ENCODE measurements at places on chromosomes 1 and 21.
A peak's percentile ranks its signal among the peaks of the same experiment; 100 is the strongest.

DNA sequence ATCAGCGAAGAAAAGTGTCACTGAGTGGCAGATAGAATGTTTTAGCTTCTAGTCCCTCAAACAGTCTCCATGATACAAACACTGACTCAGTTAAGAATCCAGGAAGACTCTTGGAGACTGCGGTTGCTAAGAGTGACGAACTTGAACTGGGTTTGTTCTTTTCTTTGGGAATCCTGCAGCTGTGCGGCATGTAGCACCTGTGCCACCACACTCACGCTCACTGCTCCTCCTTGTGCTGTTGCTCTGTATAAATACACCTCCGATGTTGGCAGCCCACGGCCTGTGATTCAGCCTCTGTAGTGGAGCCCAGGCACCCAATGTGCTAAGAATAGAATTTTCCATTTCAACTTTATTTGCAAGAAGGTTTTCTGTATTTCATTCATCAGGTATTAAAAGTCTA is 5.5 kb upstream of the PPIE start:
- no peak for DNase-seq

GRCh38 chr1:29757866-29758780 is 521.8 kb downstream of the PTPRU start:
- DNase-seq = no peak

GRCh38 chr1:28751315-28752060 is 14.7 kb downstream of the YTHDF2 start:
- no peak for DNase-seq

- DNase-seq = no peak
Measured at GRCh38 chr1:56193656-56194055, 385.7 kb downstream of the PLPP3 start.

DNA sequence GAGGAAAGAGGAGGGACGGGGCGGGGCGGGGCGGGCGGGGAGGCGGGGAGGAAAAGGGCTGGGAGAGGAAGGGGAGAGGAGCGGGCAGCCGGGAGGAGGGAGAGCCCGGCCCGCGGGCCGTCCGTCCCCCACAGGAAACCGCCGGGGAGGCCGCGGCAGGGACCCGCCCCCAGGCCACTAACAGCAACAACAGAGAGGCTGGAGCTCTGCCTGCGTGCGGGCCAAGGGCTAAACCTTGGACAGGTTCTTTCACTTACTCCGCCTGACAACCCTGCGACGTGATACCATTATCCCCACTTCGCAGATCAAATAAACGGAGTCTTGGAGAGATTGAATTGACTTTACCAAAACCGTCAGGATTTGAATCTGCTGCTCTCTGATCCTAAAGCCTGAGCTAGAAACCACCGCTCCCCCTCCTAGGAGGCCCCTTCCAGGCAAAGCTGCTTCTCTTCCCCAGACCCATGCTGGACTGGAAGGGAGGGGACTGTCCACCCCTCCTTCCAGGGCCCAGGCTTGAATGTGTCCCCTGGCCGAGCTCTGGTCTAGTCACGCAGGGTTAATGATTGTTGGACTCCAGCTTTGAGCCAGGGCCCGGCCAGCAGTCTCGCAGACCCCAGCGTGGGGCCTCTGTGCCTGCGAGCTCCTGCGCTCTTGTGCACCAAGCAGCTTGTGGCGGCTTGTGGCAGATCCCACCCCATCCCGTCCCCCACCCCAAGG is at the start of gene EVA1B:
Gene EVA1B (minus strand): TSS at position 10 of the 717 bp plus-strand sequence. CDS start 608 bp downstream, outside the sequence.
- DNase-seq = peak; percentile 46

DNA sequence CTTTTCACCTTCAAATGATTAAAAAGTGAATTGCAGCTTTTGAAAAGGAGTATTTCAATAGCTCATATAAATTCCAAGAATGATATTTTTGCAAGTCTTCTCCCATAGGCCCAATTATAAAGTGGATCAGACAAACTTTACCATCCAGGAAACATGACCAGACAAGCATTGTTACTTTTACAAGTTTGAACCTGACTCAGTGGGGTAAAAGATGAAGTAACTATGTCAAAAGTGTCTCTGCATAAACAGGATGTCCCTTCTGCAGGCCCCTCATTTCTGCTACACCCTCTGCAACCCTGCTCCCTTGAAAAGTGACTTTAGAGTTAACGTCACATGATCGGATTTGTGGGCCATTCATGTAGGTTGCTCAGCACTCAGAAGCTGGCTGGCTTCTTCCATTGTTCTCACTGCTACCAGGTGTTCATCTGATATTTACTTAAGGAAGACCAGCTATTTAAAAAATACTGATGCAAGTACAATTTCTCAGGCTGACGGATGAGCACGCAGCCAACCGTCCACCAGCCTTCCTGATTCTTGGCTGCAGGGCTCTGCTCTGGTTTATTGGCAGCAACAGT is 32.3 kb downstream of the URB1 start:
- no peak for DNase-seq

GRCh38 chr1:160863774-160864131 is 1.1 kb upstream of the CD244 start:
- DNase-seq = peak; percentile 8

DNA sequence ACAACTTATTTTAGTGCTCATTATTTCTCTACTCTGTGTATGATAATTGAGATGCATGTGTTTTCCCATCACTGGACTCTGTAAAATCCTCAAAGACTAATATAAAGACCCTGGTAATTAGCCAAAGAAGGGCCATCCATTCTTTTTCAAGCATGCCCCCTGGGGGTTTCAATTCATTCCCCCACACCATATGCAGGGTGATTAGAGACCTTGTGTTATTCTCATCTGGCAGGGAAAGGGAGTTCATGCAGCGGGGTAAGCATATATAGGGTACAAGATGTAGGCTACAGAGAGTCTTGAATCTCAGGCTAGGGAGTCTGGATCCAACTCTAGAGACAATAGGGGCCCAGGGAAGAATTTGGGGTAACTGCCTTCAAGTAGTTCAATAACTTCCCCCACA is 166.5 kb downstream of the TNR start:
- DNase-seq = no peak

DNA sequence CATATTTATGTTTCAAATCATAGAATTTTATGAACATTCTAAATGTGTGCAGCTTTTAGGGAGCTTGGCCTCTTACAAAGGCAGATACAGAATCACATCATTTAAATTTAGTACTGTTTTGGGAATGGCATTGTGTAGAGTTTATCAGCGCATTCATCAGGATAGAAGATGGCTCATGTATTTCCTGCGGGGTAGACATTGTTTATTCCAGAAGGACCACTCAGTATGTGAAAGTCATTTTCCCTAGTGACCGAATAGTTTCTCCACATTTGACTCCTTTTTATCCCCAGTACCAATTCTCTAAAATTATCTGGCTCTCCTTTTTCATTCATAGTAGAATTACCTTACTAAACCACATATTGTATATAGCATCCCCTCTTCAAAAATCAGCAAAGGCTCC is 981.9 kb upstream of the ADGRL4 start:
- DNase-seq = no peak

- peak; percentile 32 for DNase-seq
Measured at GRCh38 chr1:200029035-200029821, 1.7 kb downstream of the NR5A2 start.

DNA sequence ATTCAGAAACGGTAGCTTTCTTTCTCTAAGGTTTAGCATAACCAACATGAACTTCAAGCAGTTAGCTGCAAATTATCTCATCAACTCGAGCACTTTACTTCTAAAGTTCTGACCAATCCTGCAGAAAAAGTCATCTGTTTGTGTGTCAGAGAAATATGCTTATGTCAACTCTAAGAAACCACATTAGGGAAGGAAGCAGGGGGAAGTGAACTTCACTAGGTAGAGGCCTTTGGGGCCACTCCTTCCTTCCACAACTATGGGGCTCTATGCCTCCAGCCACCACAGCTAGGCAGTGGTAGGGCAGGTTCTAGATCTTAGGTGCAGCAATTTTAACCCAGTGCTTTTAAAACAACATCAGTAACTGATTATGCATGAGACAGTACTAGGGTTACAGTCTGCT is 375.9 kb downstream of the DSCAM start:
- DNase-seq = no peak

GRCh38 chr1:22512873-22513272 is 50.4 kb upstream of the EPHA8 start:
- DNase-seq = no peak

DNA sequence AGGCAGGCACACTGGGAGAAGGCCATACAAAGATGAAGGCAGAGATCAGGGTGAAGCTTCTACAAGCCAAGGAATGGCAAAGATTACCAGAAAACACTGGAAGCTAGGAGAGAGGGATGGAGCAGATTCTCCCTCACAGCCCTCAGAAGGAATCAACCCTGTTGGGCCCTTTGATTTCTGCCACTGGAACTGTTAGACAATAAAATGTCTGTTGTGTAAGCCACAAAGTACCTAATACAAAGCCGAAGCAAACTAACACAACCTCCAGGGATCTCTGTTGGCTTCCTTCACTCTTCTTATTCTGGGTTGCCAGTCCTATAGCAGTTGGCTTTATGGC is 1.7 kb upstream of the PLA2G2A start:
- DNase-seq = no peak

- DNase-seq = no peak
Measured at GRCh38 chr1:3073186-3073488, 4.1 kb downstream of the PRDM16 start.

- DNase-seq = no peak
Measured at GRCh38 chr1:187680823-187681222, 852.1 kb downstream of the PLA2G4A start.

DNA sequence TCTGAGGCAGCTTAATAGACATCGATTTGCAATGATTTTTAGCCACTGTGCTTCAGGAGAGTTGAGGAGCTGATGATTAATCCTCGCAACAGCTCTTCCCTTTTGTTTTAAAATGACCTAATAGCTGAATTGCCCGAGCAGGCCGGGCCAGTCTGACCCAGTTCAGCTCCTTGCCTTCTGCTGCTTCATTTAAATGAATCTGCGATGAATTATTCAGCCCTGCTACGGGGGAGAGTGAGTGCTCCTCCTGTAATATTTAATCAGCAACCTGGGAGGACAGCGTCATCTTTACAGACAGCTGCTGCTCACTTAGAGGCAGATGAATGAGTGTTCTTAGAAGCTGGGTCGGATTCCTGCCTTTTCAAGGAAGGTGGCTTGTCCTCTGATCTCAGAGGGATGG is 325.1 kb downstream of the CAMTA1 start:
- no peak for DNase-seq

DNA sequence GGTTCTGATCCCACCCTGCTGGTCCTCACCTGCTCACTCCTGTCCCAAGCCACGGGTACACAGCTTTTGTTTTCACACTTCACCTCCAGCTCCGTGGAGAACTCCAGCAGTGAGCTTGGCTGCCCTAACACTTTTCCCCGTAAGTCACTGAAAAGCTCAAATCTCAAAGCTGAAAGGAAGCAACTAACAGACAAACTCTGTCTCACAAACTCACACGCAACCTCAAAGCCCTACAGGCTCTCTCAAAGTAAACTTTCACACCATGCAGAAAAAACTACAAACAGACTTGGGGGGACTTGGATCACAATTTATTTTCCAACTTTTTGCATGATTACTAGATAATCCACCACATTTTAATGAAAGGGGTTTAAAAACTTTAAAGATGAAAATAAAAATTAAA is 88.3 kb downstream of the AK5 start:
- DNase-seq = no peak

DNA sequence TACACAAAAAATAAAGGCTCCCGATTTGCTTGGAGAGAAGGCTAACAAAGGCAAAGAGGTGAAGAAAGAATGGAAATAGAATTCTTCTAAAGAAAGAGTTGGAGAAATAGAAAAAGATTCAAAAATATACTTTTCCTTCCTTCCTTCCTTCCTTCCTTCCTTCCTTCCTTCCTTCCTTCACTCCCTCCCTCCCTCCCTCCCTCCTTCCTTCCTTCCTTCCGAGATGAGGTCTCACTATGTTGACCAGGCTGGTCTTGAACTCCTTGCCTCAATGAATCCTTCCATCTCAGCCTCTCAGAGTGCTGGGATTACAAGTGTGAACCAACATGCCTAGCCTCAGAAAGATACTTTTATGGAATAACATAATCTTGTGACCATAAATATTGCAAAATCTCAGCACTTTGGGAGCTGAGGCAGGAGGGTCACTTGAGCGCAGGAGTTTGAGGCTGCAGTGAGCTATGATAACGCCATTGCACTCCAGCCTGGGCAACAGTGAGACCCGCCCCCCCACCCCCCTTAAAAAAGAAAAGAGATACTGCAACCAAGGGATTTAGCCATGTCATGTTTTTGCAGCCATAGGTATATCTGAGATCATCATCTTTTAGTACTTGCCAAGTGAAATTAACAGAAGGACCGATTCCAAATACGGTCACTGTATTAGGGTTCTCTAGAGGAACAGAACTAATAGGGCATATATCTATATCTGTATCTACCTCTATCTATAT is 1.0 kb upstream of the HJV start:
- DNase-seq = no peak

DNA sequence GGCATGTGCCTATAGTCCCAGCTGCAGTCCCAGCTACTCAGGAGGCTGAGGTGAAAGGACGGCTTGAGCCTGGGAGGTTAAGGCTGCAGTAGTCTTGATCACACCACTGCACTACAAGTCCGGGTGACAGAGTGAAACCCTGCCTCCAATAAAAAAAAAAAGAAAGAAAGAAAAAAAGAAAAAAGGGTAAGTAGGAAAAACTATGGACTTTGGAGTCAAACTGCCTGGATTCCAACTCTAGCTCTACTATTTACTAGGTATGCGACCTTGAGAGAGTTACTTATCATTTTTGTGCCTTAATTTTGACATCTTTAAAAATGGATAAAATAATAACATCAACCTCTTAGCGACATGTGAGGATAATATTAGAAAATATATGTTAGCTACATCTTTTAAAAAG is 150.8 kb downstream of the SLC45A1 start:
- DNase-seq = no peak

DNA sequence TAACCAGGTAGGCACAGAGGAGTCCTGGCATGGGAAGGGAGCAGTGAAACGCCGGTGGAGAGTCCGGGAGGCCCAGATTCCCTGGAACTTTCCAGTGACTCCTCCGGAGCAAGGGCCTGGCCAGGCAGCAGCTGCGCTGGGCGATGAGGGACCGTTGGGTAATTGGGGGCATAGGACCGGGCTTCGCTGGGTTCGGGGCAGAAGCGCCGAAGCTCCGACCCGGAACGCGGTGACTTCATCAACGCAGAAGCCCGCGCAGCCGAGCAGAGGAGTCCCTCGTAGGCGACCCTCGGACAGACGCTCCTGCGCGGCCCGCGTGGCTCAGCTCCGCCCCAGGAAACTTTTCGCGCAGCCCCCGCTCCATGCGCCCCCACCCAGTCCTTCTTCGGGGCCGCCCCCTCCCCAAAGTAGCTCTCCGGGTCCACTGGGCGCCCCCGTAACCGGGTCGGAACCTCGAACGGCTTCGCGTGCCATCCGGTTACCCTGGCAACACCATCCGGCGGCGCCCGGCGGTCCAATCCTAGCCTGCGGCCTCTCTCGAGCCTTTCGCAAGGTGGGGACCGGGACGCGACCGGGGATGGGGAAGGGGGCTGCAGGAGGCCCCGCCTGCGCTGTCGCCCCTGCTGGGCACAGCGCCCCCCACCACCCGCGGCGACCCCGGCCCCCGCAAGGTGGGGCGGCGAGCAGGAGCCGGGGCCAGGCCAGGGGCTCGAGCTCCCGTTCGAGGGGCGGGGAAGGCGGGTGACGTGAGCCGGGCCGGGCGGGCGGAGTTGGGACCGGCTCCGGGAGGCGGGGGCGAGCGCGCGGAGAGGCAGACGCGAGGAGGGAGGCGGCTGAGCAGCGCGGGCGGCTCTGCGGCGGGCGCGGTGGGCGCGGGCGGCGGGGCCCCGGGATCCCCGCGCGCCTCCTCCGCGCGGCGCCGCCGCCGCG is at the start of gene AJAP1:
Gene AJAP1 (plus strand): TSS at position 814 of the 930 bp plus-strand sequence. CDS start 817 bp downstream, outside the sequence.
- DNase-seq = no peak

- no peak for DNase-seq
Measured at GRCh38 chr1:147486876-147487656, 54.2 kb upstream of the BCL9 start.

All from GM06990 (cell line).